Iris pigment epithelial cell (primary cell): ENCODE measurements at places on chromosomes 12 and 14.

DNA sequence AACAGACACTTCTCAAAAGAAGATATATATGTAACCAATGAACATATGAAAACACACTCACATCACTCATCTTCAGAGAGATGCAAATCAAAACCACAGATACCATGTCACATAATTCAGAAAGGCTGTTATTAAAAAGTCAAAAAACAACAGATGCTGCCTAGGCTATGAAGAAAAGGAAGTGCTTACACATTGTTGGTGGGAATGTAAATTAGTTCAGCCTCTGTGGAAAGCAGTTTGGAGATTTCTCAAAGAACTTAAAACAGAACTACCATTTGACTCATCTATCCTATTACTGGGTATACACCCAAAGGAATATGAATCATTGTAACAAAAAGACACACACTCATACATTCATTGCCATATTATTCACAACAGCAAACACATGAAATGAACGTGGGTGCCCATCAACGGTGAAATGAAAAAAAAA lies 35.1 kb downstream of the EIF2S3B start:
- DNase-seq: peak; percentile 32

DNA sequence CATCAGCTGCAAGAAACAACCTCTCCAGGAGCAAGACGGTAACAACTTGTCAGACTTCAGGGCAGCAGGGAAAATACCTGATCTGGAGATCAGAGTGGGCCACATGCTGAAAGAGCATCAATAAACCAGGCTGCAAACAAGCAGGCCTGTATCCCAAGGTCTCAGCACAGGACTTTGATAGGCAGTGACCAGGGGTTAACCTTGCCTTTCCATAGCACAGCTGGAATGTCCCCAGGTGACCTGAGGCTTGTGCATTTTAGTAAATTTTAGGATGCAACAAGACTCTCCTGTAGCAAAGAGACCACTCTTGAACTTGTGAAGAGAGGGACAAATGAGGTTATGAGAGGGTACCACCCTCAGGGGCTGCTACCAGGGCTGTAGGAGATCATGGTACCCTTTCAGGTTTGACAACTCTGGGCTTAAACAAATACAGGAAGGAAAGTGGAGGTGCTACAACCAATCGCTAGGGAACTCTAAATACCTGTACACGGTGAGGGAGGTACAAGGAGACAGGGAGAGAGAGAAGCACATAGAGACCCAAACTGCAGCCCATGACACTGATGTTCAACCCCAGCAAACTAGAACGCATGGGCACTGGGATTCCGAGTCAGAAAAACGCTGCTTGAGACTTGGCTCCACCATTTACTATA lies 95.4 kb upstream of the EVL start:
- no peak for DNase-seq

- no peak for DNase-seq
Observed at GRCh38 chr14:34348592-34348991, 113.4 kb downstream of the SPTSSA start.

DNA sequence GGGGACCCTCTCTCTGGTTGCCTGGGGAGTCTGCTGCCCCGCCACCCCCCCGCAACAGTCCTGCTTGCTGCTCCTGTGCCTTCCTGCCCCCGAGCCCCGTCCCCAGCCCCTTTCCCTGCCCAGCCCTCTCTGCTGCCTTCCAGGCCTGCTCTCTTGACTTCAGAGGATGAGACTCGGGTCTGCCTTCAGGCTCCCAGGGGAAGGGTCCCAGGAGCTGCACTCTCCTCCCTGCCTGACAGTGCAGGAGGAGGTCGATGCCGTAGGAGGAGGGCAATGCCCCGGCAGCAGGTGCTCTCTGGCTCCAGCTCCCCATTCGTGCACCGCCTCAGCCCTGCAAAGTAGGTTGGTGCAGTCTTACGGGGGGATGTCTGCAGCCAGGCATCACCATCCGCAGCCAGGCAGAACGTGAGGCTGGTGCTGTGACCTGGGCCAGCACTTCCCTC lies 185.1 kb upstream of the C14orf180 start:
- DNase-seq: no peak

DNA sequence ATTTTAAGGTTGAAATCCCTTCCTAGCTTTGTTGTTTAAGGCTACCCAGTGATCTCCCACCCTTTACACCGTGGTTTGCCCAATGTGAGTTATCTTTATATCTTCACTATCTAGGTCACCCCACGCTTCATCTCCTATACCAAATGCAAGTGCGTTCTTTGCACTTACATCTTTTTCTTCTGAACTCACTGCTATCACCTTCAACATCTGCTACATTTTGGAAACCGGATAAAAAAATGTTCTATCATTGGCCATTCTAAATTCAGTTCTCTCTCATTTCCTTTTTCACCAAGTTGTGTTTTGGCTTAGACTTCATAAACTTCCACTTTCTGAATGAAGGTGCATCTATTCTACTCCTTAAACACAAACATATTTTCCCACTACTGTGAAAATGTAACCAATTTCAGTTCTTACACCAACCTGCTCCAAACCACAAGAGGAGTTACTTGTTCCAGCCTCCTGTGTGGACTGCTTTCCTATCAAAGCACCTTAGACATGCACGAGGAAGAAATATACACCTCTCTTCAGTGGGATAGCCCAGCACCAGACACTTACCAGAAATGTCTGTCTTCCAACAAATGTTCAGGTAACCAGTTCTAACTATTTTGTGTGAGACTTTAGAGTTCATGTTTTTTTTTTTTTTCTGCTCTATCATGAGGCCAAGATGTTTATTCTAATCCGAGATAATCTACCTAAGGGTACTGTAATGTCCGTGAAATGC lies 21.9 kb downstream of the CLEC9A start:
- no peak for DNase-seq

- DNase-seq: no peak
Observed at GRCh38 chr12:104641862-104642261, 185.1 kb downstream of the CHST11 start.

DNA sequence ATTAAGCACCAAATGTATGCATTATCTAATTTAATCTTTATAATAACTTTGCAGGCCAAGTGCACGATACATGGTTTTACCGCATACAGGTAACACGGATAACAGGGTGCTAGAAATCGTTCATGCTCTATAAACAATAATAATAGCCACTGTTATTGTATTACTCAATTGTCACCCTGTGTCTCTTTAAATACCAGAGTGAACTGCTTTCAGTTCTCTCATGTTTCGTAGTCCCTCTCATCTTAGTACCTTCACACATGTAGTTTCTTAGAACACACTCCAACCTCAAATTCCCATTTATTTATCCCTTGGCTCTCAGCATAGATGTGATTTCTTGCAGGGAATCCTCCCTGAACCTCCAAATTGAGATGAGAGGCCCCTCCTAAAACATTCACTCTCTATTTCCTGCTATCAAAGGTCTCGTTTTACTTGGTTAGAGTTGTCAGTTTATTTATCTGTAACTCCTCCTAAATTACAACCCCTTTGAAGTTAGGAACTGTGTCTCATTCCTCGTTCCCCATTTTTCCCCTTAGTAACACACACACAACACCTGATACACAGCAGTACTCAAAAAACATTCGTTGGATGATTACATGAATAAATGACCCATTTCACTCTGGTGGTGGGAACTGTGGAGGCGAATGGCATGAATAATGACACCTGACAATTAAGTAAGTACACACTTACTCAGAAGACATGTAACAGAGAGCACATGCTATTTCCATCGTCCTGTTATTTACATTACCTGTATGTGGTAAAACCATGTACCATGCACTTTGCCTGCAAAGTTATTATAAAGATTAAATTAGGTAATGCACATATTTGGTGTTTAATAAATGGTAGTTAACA lies 134.6 kb downstream of the BTG1 start:
- no peak for DNase-seq

DNA sequence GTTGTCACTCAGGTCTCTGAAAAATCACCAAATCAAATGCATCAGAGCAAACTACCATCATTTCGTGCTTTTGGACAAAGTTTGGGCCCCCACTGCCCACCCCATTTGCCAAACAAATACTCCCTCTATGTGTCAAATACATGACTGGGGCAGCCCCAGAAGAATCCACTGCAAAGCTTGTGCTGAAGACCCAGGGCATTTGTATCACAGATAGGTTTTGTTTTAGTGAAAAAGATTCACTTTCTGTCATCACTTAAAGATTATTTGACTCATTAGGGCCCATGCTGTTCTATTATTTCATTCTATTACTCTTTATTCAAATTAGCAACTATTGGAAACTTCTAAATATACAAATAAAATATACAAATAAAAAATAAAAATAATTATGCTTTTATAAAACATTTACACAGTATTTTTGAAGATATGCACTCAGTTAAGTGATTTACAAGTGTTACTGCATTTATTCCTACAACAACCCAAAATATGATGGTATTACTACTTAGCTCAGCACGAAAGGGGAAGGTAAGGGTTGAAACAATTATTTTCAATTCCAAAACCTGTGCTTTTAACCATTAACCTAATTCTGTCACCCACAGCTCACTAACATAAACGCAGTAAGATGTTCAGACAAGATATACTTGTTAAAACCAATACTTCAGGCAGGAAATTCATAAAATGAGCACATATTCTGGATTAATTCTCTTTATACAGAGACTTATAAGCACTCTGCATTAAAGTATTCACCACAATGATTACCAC lies 36.5 kb downstream of the LRIG3 start:
- no peak for DNase-seq

DNA sequence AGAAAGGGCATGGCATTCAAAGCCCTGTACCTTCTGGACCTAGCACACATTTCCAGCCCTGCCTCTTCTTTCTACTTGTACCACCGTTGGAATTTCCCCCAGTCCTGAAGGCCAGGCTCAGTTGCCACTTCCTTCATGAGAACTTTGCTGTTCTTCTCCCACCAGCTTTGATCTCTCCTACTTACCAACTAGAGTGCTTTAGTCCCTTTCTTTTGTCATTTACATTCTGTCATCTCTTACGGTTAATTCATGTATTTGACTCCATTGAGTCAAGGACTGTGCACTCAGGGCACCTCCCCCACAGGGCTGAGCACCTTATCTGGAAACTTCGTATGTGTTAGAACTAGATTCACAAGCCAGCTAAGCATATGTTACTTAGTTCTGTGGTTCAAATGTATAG lies 26.3 kb downstream of the BICDL1 start:
- no peak for DNase-seq

DNA sequence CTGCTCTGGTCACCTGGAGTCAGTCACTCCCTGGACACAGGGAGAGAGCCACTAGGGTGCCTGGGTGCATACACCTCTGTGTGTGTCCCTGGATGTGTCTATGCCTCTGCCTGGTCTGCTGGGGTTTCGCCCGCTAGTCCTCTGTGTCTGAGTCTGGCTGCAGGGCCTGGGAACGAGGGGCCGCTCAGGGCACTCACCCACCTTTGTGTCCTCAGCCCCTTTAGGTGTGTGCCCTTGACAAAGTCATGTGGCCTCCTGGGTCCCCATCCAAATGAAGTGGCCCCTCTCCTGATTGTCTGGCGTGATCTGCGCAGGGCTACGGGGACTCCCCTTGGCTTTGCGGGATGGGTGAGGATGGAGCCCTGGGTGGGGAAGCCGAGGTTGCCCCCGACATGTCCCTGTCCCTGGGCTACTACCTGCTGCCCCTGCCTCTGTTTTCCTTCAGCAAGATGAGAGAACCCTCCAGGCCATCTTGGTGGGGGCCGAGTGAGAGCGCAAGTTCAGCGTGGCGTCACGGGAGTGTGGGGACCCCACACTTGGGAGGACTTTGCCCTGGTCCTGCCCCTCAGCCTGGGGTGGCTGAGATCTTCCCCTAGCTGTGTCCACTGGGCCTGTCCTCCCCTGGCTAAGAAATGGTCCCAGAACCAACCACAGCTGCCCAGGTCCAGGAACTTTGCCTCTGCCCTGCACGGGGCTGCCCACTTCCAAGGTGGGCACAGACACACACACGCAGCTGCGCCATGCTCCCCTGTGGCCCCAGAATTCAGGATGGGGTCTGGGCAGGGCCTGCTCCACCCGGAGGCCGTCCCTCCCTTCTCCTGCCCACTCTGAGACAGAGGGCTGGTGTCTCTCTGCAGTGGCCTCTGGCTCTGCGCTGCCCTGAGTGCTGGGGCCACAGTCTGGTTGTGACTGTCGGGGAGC lies 2.7 kb upstream of the AHNAK2 start:
- no peak for DNase-seq

DNA sequence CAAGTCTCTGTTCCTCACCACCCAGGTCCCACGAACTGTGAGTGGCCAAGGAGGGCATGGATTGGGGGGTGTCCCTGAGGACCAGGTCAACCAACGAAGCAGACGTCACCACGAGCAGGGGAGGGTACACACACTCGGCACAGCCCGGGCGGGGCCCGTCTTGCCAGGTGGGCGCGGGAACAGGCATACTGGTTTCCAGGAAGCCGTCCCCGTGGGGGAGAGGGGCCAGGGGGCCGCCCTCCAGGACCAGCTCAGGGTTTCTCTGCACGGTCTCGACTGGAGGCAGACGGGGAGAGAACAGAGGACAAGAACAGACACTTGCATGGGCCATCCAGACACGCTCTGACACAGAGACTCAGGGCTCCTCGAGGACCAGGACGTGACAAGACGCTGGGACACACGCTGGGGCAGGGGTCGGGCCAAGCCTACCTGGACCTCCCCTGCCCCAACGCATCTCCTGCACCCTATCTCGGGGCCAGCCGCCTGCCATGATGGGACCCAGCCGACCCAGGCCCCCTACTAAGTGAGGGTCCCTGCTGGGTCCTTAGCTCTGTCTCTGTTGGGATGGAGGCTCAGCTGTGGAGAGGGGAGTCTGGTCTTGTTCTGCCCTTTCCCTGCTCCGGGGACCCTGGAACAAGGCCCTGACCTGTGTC lies 11.3 kb downstream of the ARL6IP4 start:
- no peak for DNase-seq

DNA sequence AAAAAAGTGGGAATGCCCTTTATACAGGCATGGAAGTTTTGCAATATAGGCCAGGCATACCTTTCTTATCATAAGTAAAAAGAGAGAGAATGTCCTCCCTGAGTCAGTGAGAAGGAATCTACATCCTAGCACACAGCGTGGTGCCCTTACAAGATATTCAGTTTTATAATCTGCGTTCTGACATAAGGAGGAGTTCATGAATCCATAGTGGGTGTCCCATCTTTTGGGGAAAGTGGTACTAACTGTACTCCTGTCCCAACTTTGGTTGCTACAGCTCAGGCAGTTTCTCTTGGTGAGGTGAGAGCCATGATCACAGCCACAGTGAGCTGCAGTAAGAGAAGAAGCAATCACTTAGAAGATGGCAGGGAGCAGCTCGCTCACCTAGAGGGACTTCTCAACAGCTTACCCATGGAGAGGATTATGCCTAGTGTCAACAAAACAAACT lies 332.9 kb downstream of the BCAT1 start:
- DNase-seq: peak; percentile 87

DNA sequence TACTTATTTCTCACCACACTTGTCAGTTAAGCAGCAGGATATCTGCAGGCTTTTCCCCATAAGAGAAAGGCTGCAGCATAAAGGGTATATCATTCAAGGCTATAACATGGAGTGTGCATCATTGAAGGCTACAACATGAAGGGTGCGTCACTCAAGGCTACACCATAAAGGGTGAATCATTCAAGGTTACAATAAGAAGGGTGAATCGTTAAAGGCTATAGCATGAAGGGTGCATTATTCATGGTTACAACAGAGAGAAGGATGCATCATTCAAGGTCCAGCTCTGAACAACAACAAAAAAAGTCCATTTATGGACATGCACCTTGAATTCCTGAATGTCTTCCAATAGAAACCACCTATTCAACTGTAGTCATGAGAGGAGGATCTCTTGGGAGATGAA lies 32.8 kb upstream of the LUM start:
- peak; percentile 47 for DNase-seq
